ENCODE measurements at places on chromosomes 2 and 18.

DNA sequence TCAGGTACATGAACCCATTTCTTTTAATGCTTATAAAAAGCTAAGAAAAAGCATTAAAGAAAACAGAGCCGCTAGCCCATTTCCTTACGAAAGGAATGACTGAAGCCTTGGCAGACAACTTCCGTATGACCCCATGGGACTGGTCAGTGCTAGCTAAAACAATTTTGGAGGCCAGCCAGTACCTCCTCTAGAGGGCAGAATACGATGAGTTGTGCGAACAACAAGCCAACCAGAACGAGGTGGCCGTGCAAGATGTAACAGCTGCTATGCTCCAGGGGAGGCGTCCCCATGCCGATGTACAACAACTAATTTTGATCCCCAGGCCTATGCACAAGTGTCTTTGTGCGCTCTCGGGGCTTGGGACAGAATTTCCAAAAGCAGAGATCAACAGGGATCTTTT lies 16.7 kb downstream of the MAP3K2 start:
- DNase-seq, result no peak

DNA sequence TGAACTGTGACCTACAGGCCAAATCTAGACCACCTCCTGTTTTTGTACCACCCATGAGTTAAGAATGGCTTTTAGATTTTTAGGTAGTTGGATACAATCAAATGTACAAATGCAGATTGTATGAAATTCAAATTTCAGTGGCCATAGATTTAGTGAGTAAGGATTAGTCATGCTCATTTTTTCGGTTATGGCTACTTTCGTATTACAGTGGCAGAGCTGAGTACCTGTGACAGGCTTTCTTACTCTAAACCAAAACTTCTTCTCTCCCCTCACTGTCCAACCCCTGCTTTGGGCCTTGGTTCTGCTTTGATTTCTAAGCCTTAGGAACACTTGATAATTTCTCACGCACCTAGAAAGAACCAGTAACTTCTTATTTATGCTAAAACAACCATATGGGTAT lies 82.1 kb downstream of the CDC42EP3 start:
- DNase-seq, result no peak

GRCh38 chr2:62423235-62423634 lies 82.8 kb downstream of the TMEM17 start:
- no peak for DNase-seq

DNA sequence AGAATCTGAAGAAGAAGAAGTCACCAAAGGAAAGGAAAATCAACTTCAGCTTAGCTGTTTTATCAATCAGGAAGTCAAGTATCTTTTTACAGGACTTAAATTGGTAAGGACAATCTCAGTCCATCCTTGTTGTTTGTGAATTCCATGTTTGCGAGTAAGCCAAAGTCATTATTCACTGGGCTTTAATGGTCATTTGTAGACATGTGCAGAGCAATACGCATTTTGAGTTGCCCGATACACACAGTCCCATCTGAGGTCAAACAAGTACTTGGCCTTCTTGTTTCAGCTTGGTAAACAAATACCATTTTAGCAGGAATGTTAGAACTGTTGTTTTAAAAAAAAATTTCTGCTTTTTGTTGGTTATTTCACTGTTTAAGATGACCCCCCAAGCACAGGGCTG lies 40.9 kb downstream of the USP14 start:
- DNase-seq, result no peak

GRCh38 chr2:31324016-31324633 lies 90.2 kb downstream of the EHD3 start:
- DNase-seq, result no peak

DNA sequence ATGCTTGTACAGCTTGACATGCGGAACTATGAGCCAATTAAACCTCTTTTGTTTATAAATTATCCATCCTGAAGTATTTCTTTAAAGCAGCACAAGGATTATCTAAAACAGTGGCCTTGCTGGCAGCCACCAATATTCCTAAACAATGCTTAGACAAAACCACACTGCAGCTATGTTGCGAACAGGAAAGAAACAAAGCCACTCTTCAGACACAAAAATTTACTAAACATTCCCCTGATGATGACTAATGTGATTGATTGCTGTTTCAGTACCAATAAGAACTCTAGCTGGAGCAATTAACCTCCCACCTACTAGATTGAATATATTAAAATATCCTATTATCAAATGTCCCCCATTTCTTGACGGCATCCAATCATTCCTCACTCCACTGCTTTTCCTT lies 325.8 kb upstream of the REG3G start:
- no peak for DNase-seq

GRCh38 chr18:47779381-47779780 lies 151.1 kb downstream of the SMAD2 start:
- no peak for DNase-seq

DNA sequence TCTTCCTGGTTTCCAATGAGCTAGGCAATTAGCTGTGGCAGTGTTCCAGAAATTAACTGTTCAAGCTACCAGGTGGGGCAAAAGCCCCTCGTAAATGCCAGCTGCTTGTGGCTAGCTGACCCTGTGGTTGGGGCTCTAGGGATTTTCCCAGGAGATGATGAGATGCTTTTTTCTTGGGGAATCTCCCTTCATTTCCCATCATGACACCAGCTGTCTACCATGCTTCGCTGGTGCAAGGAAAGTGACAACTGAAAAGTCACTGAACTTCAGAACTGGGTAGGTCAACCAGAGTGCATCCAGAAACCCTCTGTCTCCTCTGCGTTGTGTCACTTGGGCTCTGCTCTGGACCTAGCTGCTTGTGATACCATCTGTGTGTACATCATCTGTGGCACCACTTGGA lies 386.5 kb upstream of the DCC start:
- DNase-seq, result no peak

DNA sequence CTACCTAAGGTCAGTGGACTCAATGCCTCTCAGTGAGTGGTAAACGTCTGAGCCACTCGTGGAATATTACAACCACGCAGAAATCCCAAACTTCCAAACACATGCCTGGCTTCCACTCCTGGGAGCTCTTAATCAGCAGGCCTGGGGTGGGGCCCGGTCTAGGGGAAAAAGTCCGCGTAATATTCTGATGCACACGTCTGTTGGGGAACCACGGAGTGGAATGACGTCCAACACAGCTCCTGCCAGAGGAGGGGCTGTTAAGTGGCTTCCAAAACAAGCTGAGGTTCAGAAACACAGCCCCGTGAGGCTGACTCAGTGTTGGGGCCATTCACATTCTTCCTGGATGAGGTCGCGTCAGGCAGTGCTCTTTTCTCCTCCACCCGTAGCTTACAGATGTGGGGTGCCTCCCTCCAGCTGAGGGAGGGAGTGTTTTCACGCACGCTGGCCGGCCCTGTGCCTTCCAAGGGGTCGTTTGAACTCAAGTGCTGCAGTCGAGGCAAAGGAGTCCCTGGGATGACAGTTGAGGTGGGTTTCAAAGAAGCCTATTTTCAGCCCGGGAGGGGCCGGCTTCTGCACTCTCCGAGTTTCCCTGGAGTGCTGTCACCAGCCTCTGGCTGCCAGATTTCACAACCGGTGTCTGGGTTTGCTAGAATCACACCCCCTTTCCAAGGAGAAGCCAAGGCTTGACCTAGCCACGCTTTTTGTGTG lies 73.1 kb downstream of the ACKR3 start:
- DNase-seq, result no peak

- DNase-seq, result no peak
Measured at GRCh38 chr18:2901423-2901985, 54.7 kb downstream of the EMILIN2 start.

- no peak for DNase-seq
Measured at GRCh38 chr18:77341527-77342325, 92.1 kb downstream of the GALR1 start.

DNA sequence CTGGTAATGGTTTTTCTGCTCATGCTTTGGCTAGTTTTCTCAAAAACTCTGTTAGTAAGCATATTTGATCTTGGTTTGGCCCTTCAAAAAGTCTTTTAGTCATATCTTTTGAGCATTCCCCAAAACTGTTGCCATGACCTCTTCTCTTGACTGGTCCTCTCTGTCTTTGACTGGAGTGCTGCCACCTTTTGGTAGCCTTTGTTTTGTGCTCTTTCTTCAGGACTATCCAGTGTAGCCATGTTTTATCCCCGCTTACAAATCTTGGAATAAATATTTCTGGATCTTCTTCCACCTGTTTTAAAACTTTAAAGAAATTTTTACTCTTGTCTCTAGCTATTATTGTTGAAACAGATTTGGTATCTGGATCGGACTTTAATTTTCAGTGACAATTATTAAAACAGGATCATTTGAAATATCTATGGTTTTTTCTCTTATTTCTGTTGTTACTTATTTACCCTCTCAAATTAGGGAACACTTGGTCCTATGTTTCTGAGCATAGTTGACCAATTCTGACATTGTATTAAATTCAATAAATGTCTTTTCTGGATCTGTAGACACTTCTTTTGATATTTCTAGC lies 965 bp upstream of the ELOA2 start:
- no peak for DNase-seq

GRCh38 chr2:120229341-120229740 lies 6.1 kb upstream of the TMEM185B start:
- no peak for DNase-seq

GRCh38 chr18:25074925-25075324 lies 277.0 kb downstream of the ZNF521 start:
- DNase-seq, result no peak

GRCh38 chr2:230230087-230230486 lies 4.6 kb downstream of the SP140 start:
- DNase-seq, result no peak

DNA sequence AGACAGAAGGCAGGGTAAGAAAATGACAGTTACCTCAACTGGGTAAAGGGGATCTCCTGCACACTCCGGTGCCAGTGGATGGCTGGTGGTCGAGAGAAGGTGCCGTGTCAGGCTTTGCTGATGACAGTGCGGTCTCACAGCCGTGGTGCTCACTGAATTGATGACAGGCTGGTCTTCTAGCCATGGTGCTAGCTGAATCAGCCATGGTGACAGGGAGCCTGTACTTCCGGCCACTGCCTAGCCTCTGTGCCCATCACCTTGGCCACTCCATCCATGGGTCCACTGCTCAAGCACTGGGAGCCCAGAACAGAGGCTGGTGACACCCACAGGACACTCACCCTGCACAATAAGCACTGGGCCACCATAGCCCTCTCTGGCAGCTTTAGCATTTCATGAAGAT lies 315.9 kb downstream of the FBXO15 start:
- DNase-seq, result no peak

- DNase-seq, result peak; percentile 5
Measured at GRCh38 chr18:41121116-41121826, 833.8 kb upstream of the PIK3C3 start.

DNA sequence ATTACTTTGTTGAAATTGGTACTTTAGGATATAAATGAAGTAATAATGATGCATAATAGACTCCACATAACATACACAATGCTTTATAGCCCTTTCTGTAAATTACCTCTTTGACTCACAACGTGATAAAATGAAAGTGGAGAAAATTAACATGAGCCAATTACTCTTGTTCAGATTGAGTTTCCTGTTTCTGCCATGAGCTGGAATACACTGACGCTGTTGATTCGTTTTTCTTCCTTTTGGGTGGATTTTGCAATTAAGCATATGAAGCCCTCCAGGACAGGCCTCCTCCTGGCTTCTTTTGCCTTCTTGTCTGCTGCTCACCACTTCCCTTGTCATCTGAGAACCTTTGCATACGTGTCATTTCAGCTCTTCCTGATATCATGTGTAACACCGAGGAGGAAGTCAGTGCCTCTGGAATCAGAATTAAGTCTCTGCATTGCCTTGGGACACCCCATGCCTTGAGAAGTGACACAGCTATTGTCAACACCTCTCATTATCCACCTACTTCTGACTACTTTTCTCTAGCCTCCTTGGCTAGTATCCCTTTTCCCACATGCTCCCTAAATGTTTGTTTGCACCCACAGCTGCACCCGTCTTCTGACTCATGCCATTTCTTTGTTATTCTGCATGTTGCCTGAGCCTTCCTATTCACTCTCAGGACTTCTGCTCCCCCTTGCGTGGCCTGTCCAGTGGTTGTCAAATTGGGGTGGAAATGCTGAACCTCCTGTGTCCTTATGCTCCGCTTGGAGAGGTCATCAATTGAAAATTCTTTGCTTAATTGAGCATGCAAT lies 134.1 kb downstream of the FMNL2 start:
- DNase-seq, result no peak

DNA sequence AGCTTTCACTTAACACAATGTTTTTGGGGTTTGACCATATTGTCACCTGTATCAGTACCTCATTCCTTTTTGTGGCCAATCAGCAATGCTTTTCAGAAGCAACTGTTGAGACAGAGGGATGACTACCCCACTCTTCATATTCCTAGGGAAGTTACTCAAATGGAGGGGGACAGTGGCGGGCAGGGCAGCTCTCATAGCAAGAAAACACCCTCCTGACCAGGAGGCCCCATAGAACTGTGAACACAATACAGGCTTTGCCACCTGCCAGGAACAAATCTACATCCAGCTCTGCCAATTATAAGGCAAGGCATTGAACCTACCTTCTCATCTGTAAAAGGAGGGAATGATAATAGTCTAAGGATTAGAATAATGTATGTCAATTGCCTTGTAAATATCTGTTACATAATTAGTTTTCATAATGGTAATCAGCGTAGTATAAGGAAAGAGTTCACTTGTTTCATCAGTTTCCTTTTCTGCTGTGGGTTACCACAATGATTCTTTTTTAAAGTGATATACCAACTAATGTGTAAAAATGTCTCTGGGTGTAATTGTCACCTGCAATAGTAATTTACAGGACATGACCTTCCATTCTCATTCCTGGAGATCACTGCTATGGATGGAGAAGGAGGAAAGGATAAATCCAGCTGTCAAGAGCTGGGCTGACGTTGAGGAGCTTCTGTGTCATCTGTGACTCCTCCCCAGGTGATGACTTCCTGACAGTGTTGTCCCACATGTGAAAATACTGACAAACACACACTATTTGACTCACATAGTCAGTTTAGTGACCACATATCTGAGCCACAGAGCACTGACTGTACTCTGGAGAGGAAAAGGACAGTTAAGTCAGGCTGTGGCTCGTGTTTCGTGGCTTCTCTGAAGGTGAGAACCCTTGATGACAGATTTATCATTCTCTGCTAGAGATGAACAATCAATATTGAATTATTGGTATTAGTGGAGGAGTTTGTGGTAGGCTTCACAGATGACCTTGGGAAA lies 13.5 kb downstream of the ALPK2 start:
- no peak for DNase-seq

- DNase-seq, result no peak
Measured at GRCh38 chr2:226618875-226619605, 180.6 kb downstream of the IRS1 start.

DNA sequence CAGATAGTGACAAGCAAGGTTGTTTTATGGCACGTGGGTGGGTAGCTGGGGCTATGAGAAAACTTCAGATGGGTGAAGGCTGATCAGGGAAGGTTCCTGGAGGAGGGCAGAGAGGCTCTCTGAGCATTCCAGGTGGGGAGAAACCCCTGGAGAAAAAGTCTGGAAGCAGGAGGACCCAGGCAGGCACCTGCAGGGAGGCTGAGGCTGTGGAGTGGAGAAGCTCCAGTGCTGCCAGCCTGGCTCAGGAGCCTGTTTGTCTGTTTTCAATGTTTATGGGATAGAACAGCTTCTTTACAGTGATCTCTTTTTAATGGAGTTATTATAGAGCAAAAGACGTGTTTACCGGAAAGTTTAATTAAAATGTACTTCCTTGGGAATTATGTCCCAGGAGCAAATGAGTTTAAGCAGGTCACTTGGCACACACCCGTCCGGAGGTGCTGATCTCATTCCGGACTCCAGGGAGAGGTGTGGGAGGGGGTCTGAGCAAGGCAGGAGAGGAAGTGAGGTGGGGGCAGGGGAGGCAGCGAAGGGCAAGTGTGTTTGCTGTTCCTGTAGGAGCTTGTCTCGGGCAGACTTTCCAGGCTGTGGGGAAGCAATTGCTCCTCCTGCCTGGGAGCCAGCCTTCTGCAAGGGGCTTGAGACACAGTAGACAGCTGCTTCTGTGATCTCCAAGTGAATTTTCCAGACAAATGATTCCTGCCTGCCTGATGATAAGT lies 239.5 kb downstream of the MYCN start:
- no peak for DNase-seq

GRCh38 chr2:114192362-114192761 lies 250.1 kb upstream of the DPP10 start:
- DNase-seq, result no peak
